Suprapubic skin (tissue), 4 donors: ENCODE measurements at places on chromosomes 2 and 18.

DNA sequence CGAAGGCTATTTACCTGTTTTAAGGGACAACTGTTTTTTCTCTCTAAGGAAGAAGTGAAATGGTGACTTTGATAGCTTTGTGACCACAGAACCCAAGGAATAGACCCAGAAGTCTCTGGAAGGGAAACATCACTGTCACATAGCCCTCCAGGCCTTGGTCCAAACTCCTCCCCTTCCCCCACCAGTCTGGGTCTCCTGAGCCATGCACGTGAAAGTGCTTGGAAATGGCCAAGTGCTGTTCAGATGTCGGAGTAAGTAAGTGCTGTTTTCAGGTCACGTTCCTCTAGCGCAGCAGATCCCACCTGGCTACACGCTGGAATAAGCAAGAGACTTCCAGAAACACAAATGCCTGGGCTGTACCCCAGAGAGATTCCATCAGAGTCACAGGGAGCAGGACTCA lies 73.0 kb upstream of the AFF3 start:
- no peak for DNase-seq

- DNase-seq = no peak
Observed at GRCh38 chr2:50878251-50878650, 153.7 kb downstream of the NRXN1 start.

DNA sequence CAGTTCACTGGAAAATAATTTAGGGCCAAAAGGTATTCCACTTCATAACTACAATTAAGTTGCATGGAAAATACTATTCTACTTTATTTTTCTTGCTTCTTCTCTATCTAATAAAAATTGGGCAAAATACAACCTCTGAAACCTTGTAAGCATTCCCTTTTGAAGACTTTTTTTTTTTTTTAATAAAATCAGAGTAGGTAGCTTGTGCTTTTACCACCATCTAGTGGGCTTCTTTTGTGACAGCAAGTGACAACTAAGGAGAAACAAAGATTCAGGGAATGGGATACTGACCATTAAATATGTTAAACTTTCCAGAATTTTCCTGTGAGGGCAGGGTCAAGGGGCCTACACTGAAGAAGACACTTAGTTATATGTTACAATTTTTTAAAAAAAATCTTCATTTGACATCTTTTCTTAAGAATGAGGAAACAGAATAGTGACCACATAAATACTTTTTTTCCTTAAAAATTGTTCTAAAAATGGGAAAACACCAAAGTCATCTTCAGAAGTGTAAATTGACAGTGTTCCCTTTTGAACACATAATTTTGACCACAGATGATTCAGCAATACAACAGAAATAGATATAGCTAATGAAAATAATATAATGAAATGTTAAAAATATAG lies 1183.2 kb upstream of the ACVR2A start:
- DNase-seq = no peak

- DNase-seq = no peak
Observed at GRCh38 chr18:23735021-23735464, 45.8 kb downstream of the LAMA3 start.

DNA sequence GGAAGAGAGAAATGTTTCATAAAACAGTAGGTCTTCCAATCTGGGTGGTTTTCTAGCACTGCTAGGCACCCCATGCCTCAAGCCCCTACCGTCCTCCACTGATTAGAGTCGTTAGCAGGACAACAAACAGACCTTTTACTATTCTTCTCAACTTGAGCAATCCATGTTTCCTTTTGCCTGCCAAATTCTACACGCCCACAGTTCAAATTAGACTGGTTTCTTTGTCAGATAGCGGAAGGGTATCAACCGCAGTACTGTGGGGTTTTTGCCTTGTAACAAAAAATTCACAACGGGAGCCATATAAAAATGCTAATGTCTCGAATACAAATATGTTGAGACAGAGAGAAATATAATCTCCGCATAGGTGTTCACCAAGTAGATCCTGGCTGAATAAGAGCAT lies 59.9 kb downstream of the VIT start:
- no peak for DNase-seq

DNA sequence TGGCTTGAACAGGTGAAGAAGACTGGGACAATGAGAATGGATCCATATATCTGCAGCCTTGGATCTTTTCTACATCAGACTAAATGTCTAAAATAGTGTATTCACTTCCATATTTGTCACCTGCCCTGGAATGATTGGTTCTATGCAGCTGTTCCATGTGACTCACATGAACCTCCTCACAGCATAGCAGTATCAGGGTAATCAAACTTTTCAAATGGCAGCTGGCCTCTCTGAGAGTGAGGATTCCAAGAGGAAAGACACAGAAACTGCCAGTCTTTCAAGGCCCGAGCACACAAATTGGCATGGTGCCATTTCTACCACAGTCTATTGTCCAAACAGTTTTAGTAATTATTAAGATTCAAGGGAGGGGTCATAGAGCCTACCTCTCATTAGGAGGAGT lies 859.3 kb downstream of the BCL11A start:
- no peak for DNase-seq

DNA sequence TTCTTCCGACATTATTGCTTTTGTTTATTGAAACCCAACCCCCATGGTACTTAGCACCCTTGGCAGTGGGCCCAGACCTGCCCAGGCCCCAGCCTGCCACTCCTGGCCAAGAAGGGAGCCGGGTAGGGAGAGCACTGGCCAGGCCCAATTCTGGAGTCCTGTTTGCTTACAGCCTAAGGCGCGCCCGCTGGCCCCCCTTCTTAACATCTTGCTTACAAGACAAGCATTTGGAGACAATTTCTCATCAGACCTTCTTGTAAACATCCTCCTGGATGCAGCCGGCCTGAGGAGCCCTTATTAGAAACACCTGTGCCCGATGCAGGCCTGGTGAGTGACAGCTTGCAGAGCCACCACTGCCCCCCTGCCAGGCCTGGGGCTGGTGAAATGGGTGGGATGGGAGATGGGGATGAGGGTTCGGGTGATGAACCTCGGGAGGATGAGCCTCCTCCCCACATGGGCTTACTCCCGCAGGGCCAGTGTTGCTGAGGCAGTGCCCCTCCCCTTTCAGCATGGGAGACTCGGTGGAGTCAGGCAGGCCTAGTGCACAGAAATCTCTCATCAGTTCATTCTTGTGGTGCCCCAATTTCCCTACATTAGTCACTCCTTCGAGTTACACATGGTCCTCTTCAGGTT lies 217.5 kb downstream of the CYP26B1 start:
- no peak for DNase-seq

GRCh38 chr18:697800-698199 lies 14.6 kb downstream of the ENOSF1 start:
- no peak for DNase-seq

DNA sequence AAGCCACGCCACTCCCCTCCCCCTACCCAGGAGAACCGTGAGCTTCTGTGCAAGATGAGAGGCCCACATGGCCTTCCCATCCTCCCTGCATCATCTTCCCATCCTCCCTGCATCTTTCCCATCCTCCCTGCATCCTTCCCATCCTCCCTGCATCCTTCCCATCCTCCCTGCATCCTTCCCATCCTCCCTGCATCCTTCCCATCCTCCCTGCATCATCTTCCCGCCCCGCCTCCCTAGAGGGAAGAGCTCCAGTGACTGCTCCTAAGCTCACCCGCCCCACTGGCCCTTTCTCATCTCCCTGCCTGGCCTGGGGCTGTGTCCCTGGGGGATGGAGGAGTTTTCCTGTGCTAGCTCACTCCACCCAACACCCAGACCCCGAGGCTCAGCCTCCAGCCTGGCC lies 93.3 kb upstream of the ASAP2 start:
- DNase-seq = no peak
